Gastrocnemius medialis (tissue), 4 donors: ENCODE measurements at places on chromosomes 5 and 9. TPM values are rescaled to one million over a fixed set of nuclear protein-coding genes. Genes with fewer than 3 reads are reported as not detected.
A peak's percentile ranks its signal among the peaks of the same experiment; 100 is the strongest.

GRCh38 chr5:535846-536698, 11.8 kb upstream of the SLC9A3 start:
- DNase-seq: no peak
- no peak overlapping the region for H3K27ac ChIP-seq
- no peaks in the 10 kb centered on the region for H3K4me1 ChIP-seq

The NDUFB6 gene
- 71.8 TPM for total RNA-seq

- DNase-seq: no peak
- no peak overlapping the region for H3K27ac ChIP-seq
- no peaks in the 10 kb centered on the region for H3K36me3 ChIP-seq
- no peaks in the 10 kb centered on the region for H3K27me3 ChIP-seq
- H3K4me1 ChIP-seq: no peaks in the 10 kb centered on the region
These were observed 101.8 kb upstream of the MAST4 start for GRCh38 chr5:66494437-66494836.

- no peaks in the 10 kb centered on the region for H3K27me3 ChIP-seq
- H3K4me1 ChIP-seq: no peaks in the 10 kb centered on the region
- no peaks in the 10 kb centered on the region for H3K36me3 ChIP-seq
- no peak for DNase-seq
These were observed 55.0 kb upstream of the BNC2 start for GRCh38 chr9:16925426-16925825.

- H3K36me3 ChIP-seq: no peaks in the 10 kb centered on the region
- H3K27ac ChIP-seq: no peak overlapping the region
- H3K4me1 ChIP-seq: no peaks in the 10 kb centered on the region
- H3K27me3 ChIP-seq: peaks cover 57% of the 10 kb centered on the region
- no peak overlapping the region for H3K4me3 ChIP-seq
These were observed 46.2 kb downstream of the PAX5 start for GRCh38 chr9:36987891-36988290.

The MVB12B gene
- total RNA-seq: 17.2 TPM

DNA sequence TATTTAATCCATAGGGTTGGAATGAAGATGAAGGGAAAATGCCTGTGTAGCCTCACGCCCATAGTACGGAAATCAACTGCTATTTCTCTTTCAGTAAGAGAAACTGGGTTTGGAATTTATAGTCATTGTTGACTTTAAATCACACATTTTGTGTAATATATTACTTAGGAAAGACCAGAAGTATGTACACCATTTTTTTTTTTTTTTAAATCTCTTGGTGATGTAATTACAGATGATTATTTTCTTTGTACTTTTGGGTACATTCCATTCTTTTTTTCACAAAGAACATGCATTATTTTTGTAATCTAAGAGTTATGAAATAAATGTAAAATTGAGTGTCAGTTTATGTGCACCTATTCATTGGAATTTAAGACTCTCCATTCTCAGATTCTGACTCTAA, 45.7 kb downstream of the POC5 start:
- H3K36me3 ChIP-seq: no peaks in the 10 kb centered on the region
- no peaks in the 10 kb centered on the region for H3K4me1 ChIP-seq
- H3K4me3 ChIP-seq: no peak overlapping the region
- H3K27me3 ChIP-seq: no peaks in the 10 kb centered on the region

The NSG2 gene
- total RNA-seq: not detected

DNA sequence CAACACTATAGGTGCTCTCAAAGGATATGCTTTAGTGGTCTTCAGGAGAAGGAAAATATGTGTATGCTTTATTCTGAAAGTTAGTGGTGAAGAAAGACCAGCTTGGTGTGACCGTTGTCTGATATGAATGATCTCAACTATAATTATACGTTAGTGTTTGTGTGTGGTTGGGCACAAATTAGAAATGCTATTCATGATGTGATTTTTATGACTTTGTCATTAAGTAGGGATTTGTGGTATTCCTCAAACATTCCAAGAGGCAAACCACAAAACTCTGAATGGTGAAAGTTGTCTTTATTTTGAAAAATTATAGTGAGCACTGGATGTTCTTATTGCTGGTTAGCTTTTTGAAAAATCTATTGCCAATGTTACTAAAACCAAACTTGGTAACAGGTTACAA, 6.2 kb upstream of the F2R start:
- no peaks in the 10 kb centered on the region for H3K36me3 ChIP-seq
- H3K4me3 ChIP-seq: no peak overlapping the region
- no peaks in the 10 kb centered on the region for H3K27me3 ChIP-seq
- no peak for DNase-seq
- H3K27ac ChIP-seq: no peak overlapping the region

The IL33 gene
- 3.1 TPM for total RNA-seq

GRCh38 chr9:112711050-112711689, 6.7 kb downstream of the INIP start:
- H3K36me3 ChIP-seq: no peaks in the 10 kb centered on the region
- no peak for DNase-seq
- H3K27me3 ChIP-seq: no peaks in the 10 kb centered on the region
- H3K27ac ChIP-seq: no peak overlapping the region

The RAB3C gene
- total RNA-seq: 0.73 TPM

GRCh38 chr5:26295541-26295940, 742.8 kb downstream of the CDH9 start:
- no peaks in the 10 kb centered on the region for H3K27me3 ChIP-seq
- no peak overlapping the region for H3K4me3 ChIP-seq
- H3K4me1 ChIP-seq: no peaks in the 10 kb centered on the region

- H3K4me1 ChIP-seq: no peaks in the 10 kb centered on the region
- H3K36me3 ChIP-seq: no peaks in the 10 kb centered on the region
- no peak for DNase-seq
- H3K4me3 ChIP-seq: no peak overlapping the region
These were observed 203.9 kb downstream of the CWC27 start for GRCh38 chr5:64972591-64972990.

GRCh38 chr5:96481867-96482266, 48.8 kb upstream of the PCSK1 start:
- no peaks in the 10 kb centered on the region for H3K4me1 ChIP-seq
- H3K27ac ChIP-seq: no peak overlapping the region
- DNase-seq: no peak
- no peaks in the 10 kb centered on the region for H3K36me3 ChIP-seq

- H3K27me3 ChIP-seq: no peaks in the 10 kb centered on the region
- peak; percentile 35 for DNase-seq
- peak overlapping the region; percentile 71 for H3K4me3 ChIP-seq
These were observed 596 bp downstream of the ENTREP1 start for GRCh38 chr9:69325409-69326212.

- no peak for DNase-seq
- no peak overlapping the region for H3K27ac ChIP-seq
- peaks cover 24% of the 10 kb centered on the region for H3K4me1 ChIP-seq
- H3K4me3 ChIP-seq: no peak overlapping the region
These were observed 391.3 kb downstream of the GADD45G start for GRCh38 chr9:89996116-89996515.

GRCh38 chr5:181086884-181087205, 44.1 kb downstream of the OR2V1 start:
- no peaks in the 10 kb centered on the region for H3K36me3 ChIP-seq
- no peak overlapping the region for H3K4me3 ChIP-seq
- no peaks in the 10 kb centered on the region for H3K27me3 ChIP-seq
- H3K4me1 ChIP-seq: no peaks in the 10 kb centered on the region

The ZFP37 gene
- total RNA-seq: 1.3 TPM

DNA sequence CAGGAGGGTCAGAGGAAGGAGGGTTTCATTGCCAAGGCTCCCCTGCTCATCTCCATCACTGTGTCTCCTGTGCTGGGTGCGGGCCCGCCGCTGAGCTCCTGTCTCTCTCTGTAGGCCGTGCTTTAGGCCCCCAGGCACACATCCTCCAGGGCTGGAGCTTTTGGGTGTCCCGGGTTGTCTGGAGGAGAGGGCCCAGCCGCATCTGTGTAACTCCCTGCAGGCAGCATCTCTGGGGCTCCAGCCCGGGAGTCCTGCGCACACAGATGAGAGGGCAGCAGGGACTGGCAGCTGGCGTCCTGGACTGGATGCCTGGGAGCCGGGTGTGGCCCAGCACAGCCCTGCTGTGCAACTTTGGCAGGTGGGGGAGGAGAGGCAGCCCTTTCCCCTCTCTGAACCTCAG, 40.2 kb downstream of the LRSAM1 start:
- no peak overlapping the region for H3K4me3 ChIP-seq
- no peaks in the 10 kb centered on the region for H3K27me3 ChIP-seq
- no peak for DNase-seq

- H3K27ac ChIP-seq: no peak overlapping the region
- H3K4me3 ChIP-seq: no peak overlapping the region
- H3K4me1 ChIP-seq: no peaks in the 10 kb centered on the region
- DNase-seq: no peak
- no peaks in the 10 kb centered on the region for H3K36me3 ChIP-seq
These were observed 221.7 kb downstream of the FGF10 start for GRCh38 chr5:44167540-44167939.

GRCh38 chr9:86994231-86994630, 46.9 kb upstream of the GAS1 start:
- no peaks in the 10 kb centered on the region for H3K36me3 ChIP-seq
- no peak overlapping the region for H3K27ac ChIP-seq
- no peak overlapping the region for H3K4me3 ChIP-seq
- DNase-seq: no peak
- no peaks in the 10 kb centered on the region for H3K27me3 ChIP-seq

GRCh38 chr5:157842787-157843186, 16.2 kb downstream of the CLINT1 start:
- H3K27me3 ChIP-seq: no peaks in the 10 kb centered on the region
- H3K36me3 ChIP-seq: no peaks in the 10 kb centered on the region
- peaks cover 5% of the 10 kb centered on the region for H3K4me1 ChIP-seq
- H3K27ac ChIP-seq: no peak overlapping the region
- no peak for DNase-seq

The PIP5K1B gene
- 1.4 TPM for total RNA-seq

The PCDHB3 gene
- total RNA-seq: 0.61 TPM

DNA sequence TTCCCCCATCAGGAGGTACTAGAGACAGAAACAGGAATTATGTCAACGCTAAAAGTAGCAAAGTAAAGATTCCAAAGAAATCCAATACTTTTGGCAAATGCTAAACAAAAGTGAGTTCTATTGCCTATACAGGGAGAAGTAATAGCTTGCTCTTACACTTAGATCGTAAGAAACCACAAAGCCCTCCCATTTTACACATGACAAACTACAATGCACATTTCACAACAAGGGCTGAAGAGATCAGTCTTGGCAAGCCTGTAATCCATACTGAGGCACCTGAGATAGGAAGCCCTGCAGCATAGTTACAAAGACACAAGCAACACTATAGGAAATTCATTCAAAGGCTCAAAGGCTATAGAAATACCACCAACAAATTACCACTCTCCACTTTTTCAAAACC, 7.7 kb downstream of the HNRNPK start:
- no peak overlapping the region for H3K4me3 ChIP-seq
- no peak overlapping the region for H3K27ac ChIP-seq
- peaks cover 23% of the 10 kb centered on the region for H3K4me1 ChIP-seq
- DNase-seq: no peak

The TEX48 gene
- not detected for total RNA-seq

DNA sequence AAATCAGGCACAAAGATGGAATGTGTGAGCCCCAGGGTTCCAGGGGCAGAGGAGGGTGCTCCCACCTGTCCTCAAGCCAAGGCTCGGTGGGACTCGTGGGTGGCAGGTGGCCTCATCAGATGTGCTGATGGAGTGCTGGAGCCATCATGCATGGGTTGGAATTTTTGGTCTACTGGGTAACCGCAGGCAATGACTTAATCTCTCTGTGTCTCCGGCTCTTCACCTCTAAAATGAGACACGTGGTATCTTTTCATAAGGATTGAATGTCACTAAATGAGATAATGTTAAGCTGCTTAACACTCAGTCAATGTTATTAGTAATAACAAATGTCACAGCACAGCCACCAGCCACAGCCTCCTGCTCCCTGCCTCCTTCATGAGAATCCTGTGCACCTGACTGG, 245.5 kb downstream of the HSPA4 start:
- no peaks in the 10 kb centered on the region for H3K27me3 ChIP-seq
- H3K4me1 ChIP-seq: no peaks in the 10 kb centered on the region
- H3K4me3 ChIP-seq: no peak overlapping the region
- H3K36me3 ChIP-seq: no peaks in the 10 kb centered on the region

- peak overlapping the region; percentile 41 for H3K27ac ChIP-seq
- H3K36me3 ChIP-seq: no peaks in the 10 kb centered on the region
- no peaks in the 10 kb centered on the region for H3K27me3 ChIP-seq
- H3K4me3 ChIP-seq: no peak overlapping the region
- DNase-seq: no peak
These were observed 16.2 kb downstream of the GPR21 start for GRCh38 chr9:123049589-123050222.

The IL31RA gene
- not detected for total RNA-seq

DNA sequence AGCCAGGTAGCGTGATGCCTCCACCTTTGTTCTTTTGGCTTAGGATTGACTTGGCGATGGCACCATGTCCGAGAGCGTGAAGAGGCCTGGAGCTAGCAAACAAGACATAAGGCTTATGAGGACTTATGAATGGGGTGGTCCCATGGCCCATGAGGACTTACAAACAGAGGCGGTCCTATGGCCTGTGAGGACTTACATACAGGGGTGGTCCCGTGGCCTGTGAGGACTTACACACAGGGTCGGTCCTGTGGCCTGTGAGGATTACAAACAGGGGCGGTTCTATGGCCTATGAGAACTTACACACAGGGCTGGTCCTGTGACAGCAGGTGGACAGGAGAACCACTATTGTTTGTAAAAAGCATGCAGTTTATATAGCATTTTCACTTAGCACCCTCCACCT, 21.3 kb upstream of the FOXD1 start:
- no peak for DNase-seq
- H3K4me3 ChIP-seq: no peak overlapping the region
- H3K27me3 ChIP-seq: no peaks in the 10 kb centered on the region
- H3K27ac ChIP-seq: no peak overlapping the region

DNA sequence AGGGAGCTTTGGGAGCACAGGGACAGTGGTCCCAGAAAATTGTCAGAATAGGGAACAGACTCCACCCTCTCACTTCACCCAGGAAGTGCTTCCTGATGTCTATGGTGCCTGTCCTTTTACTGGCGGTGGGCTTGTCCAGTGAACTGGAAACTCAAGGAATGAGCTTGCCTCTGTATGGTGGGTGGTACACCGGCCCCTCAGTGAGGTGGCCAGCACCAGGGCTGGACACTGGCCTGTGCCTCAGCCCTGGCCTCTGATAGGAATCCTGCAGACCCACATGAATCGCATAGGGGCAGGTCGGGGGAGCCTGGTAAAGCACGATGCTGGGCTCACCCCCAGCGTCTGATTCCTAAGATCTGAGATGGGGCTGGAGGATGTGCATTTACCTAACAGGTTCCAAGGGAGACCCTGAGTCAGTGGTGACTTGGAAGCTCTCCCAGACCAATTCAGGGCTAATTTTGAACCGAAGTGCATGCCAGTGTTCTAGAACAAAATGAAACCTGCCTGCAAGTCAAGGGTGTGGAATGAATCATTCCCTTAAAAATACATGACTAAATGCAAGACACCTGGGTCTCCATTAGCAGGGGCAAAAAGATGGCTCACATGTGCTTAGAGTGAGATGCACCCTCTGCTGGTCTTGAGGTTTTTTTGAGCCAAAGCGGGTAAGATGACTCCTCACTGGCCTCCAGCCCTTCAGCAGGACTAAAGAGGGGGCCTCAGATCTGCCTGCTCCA, 178.3 kb downstream of the HSPA4 start:
- no peaks in the 10 kb centered on the region for H3K27me3 ChIP-seq
- no peak for DNase-seq
- no peaks in the 10 kb centered on the region for H3K36me3 ChIP-seq
- no peak overlapping the region for H3K4me3 ChIP-seq

- DNase-seq: no peak
- H3K27me3 ChIP-seq: no peaks in the 10 kb centered on the region
- no peak overlapping the region for H3K27ac ChIP-seq
- H3K4me3 ChIP-seq: no peak overlapping the region
These were observed 443.8 kb downstream of the LRRC70 start for GRCh38 chr5:63022403-63022802.
